ENCODE measurements at places on chromosomes 6 and 20.

DNA sequence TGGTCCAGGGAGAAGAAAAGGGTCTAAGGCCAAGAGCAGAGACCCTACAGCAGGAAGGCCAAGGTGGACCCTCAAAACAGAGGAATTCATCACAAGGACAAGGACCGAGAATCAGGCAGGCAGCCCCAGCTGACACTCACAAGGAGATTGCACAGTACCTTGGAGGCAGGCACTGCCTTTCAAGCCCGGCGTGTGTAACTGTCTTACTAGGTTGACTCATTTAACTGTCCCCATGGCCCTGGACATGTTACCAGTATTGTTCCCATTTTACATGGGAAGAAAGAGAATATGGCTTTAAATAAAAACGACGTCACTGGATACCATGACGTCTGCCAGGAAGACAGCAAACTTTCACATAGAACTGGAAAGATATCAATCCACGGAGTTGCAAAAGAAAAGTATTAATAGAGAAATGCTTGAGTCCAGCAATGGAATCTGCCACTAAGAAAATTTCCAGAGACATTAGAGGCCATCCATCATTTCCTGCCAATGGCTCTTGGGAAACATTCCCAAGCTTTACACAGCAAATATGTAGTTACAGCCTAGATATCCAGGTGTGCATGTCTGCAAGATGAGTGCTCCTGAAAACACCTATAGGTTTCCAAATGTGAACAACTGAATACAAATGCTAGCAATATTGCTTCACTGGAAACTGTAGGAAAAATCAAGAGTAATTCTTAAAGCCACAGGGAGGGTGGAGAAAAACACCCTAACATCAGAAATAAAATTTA lies 111.5 kb upstream of the RPS6KA2 start:
- DNase-seq, result no peak

DNA sequence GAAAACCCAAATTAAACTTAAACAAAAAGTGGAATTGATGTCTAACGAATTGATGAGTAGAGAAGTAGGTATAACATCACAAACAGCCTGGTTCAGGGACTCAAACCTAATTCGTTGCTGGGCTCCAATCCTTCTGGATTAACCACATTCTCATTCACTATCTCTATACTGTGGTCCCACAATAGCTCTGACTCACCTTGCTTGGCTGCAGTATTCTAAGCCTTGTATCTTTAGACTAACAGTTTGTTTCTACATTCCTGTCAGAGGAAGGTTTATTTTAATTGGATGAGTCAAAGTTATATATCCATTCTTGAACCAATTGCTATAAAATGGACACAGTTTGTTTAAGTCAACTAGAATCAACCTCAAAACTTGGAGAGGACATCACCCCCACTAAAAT lies 530.5 kb upstream of the PTCHD4 start:
- no peak for DNase-seq

DNA sequence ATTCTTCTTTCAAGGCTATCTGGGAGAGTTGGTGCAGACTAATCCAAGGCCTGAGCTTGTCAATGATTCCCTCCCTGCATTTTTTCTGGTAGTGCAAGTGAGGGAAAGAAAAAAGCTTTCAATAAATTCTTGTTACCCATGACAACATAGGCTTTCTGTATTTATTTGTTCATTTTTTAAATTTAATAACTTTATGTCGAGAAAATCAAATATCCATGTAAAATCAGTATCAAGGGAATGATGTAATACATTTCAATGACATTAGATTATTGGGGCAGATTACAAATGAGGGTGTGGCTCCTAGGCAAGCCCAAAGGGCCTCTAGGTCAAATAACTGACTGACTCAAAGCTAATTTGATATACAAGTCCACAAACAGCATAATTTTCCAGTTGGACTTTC lies 104.0 kb downstream of the GJA1 start:
- DNase-seq, result no peak

DNA sequence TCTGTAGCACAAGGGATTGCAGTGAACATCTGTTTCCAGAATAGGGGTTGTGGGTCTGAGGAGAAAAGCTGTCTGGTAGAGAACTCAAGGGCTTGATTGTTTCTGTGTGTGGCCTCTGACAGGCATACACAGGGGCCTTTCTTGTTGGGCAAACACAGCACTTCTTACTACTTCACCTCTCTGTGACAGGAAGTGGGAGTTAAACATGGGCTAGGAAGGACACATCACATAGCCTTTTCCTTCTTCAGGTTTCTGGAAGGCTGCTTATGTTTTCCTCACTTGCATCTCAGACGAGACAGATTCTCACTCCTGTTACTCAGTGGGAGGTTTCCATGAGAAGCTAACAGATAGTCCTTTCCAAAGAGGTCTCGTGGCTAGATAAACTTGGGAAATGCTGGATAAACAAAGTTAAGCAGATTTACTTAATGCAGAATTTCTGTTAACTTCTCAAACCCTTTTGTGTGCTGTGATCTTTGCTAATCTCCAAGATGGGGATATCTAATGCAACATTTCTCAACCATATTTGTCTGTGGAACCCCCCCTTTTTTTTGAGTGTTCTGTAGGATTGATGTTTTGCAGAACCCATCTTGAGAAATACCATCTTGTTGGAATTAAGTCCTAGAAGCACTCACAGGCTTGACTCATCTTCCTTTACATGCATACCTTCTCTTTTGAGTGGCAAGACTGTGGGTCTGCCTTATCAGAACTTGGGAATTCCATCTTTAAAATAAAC lies 41.9 kb upstream of the RNF8 start:
- no peak for DNase-seq

GRCh38 chr6:92687278-92687677 lies 732.1 kb downstream of the EPHA7 start:
- DNase-seq, result no peak

DNA sequence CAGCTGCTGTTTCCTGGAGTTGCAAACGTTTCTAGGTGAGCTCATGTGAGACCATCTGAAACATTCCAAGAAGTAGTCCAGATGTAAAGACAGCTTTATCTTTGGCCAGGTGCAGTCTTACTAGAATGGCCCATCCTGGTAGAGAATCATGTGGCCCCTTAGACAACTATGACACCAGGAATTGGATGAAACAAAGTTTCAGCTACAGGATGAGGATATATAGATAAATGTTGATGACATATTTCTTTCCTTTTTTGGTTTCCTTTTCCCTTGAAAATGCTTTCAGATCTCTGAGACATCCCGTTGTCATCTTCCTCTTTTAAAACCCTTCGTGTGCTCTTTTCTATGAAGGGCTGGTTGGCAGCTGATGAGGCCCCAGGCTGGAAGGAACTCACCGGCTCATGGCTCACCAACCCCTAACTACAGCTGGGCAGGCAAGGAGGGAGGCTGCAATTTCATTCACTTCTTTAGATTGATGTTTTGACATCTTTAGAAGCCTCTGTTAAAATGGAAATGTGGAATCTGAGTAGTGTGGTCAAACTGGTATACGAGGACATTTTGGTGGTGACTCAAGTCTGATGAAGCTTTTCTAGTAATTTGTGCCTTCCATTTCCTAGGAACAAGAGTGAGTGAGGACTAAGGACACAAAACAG lies 167.9 kb upstream of the TNFAIP3 start:
- no peak for DNase-seq

- no peak for DNase-seq
Observed at GRCh38 chr20:50396623-50397022, 113.6 kb upstream of the PTPN1 start.

GRCh38 chr6:29943053-29943966 lies 978 bp downstream of the HLA-A start:
- no peak for DNase-seq

DNA sequence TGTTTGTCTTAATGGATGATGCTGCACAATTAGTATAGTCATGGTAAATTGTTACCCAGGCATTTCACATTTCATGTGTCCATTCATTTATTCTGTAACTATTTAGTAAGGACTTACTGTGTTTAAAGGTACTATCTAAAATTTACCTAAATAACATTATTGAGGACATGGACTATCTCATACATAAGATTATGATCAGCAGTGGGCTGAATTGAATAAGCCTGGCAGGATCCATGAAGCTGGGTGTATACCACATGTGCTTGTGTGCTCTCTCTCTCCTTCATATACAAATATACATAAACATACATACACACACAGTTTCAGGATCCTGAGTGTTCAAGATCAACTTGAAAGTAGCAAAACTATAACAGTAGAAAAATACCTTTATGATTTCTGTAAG lies 595.4 kb downstream of the EPM2A start:
- DNase-seq, result no peak

DNA sequence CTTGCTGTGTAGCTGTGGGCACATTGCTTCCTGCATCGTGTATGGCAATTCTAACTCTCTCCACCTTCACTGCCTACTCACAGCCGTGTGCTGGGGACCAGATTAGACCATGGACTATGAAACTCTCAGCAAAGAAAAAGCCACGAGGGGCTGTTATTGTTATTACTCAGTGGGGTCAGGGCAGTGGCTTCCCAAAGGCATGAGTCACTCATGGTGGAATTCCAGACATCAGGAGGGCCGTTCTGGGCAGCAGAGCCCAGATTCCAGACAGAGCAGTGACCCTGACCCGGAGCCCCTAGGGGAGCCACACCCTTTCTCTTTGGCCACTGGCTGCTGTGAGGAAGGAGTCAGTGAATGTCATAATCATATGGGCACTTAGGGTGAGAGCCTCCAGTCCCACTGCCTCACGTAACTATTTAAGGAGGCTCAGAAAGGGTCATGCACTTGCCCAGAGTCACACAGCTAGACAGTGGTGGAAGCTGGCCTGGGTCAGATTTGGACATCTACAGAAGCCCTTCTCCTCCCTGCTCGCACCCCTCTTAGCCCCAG lies 22.2 kb upstream of the CCN5 start:
- DNase-seq, result no peak

DNA sequence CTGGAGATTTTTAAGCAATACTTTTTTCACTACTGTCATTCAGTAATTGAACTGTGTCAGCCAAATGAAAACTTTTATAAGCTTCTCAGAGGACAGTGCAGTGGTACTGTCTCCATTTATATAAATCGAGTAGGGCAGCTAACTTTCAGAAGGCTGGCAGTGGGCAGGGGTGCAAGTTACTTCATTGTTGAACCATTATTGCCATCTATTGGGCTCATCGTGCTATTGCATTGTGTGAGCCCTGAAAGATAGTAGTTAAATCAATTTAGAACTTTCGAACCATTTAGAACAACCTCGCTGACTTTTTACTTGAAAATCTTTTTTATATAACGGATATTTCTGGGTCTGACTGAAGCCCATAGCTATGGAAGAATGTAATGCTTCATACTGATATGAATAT lies 347.8 kb upstream of the PLCB4 start:
- no peak for DNase-seq

DNA sequence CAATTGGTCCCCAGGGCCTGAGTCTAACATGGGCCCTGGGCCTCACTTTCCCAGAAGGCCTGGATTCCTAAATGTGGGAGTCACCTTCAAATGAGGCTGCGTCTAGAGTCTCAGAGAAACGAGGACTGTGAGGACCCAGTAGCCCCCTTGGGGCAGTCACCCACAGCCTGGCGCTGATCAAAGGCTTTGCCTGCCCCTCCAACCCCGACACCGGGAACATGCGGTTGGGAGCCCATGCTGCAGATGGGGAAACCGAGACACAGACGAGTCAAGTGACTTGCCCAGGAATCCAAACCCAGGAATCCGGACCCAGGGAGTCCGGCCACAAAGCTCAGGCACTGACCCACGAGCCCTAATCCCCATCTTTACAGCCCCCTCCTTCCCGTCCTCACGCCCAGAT lies 209.7 kb downstream of the PREX1 start:
- no peak for DNase-seq

DNA sequence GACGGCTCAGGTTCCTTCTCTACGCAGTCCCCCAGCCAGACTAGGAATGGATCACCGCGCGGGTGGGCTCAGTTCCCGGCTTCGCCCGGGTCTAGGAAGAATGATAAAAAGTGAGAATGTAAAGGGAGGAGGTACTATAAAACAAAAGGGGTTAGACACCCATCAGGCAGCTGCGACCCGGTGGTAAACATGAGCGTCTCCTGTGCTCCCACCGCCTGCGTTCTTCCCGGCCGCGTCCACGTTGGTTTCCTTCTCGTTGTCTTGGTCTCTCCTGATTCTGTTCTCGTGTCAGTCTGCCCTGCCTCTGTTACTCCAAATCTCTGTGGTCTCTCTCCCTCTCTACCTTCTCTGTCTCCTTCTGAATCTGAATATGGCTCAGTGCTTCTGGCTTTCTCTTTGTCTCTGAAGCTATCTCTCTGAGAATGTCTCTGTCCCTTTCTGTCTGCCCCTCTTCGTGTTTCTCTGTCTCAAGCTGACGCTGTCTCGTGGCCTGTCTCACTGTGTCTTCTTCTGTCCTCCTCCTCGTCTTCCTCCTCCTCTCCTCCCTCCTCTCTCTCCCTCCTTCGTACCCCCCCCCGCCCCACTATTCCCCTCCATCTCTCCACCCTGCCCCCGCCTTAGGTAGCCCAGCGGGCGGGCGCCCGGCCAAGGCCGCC lies 41.6 kb upstream of the FOXP4 start:
- DNase-seq, result no peak

- no peak for DNase-seq
Observed at GRCh38 chr20:58569241-58570125, 54.3 kb upstream of the APCDD1L start.

GRCh38 chr20:20594171-20594530 lies 118.3 kb downstream of the RALGAPA2 start:
- no peak for DNase-seq

DNA sequence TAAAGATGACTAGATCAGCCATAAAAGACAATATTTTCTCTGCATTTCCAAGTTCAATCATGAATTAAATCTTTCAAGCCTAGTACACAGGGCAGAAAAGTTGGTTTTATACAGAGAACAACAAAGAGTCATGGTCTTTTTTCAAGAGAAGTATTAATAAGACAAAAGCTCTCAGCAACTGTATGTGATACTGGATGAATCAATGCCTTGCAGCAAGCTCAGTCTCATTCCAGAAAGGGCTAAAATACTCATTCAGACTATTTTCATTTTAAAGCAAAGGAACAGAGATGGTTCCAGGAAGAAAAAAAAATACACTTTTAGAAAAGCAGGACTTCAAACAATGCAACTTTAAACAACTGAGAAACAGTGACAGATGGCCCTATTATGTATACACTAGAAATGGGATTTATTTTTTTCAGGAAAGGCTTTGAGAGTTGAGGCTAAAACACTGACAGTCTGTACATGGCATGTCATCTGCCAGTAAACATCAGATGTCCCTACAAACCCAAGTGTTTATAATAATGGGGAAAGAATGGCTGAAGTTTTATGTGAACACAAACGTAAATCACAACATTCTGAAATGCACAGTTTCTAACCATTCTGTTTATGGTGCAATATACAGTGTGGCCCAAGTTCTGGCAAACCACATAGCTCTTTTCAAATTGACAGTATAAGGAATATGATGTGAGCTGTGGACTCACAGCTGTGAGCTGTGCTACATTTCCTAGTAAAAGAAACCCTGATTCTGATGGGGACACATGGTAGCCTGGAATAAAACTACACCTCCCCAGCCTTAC lies 114.3 kb upstream of the DST start:
- DNase-seq, result no peak

DNA sequence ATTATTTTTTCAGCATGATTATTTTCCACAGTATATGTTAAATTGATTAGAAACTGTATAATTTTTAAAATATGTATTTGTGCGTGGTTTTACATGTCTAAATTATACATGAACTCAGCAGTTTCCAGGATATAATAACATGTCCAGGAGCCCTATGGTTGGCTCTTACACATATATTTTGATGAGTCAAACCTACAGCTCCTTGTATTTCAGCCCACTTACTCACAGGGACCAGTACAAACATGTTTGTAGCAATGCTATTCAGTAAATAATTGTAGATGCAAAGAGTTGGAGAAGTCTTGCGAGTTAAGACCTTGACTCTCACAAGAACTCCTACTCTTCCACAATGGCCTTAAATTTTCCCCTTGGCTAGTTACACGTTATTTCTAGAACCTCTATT lies 107.2 kb upstream of the SASH1 start:
- DNase-seq, result no peak

- no peak for DNase-seq
Observed at GRCh38 chr6:131828951-131829350, 21.1 kb downstream of the ENPP1 start.

All from esophagus squamous epithelium (tissue), 5 donors.